ENCODE measurements at places on chromosomes 12 and 14.

DNA sequence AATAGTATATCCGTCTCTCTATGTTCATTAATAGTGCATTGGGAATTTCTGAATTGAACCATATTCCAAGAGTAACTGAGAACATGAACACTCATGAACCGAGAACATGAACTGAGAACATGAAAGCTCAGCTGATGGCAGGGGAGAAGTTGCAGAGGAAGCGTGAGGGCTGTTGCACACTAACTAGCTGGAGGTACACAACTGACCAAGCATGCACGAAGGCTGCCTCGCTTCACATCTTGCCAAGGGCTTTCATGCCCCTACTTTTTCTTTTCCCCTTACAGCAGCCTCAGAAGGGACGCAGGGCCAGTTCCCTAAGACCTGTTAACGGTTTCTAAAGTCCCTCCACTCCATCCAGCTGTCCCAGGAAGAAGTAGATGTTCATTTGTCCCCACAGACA is 4.3 kb downstream of the RNASE1 start:
- no peak for DNase-seq

GRCh38 chr14:96098309-96098998 is 59.3 kb downstream of the C14orf132 start:
- DNase-seq = peak; percentile 76

GRCh38 chr12:29559198-29559597 is 61.7 kb upstream of the OVCH1 start:
- DNase-seq = no peak

DNA sequence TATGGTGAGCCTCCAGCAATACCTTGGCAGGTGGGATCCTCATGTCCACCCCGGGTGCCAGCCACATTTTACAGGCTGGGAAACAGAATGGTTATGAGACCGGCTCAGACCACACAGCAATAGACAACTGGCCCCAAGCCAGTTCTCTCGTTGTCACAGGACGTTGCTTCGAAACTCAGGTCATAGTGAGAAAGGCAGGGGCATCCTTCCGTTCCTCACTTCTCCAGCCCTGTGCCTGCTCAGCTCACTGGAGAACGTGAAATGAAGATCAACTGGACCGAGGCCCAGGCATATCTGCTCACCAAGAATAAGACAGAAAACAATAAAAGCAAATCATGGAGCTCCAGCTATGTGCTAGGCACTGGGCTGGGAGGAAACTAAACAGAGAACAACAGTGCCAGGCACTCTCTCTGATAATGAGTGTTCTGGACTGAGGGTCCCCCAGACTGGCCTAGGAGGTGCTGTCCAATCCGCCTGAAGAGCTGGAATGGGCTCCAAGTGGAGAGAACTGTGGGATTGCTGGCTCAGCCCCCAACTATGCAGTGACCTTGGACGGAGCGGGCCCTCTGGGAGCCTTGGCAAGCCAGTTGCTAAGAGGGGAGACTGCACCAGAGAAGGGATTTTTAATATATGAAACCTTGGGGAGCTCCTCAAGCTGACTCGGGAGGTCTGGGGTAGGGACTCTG is 18.8 kb upstream of the FAIM2 start:
- no peak for DNase-seq

DNA sequence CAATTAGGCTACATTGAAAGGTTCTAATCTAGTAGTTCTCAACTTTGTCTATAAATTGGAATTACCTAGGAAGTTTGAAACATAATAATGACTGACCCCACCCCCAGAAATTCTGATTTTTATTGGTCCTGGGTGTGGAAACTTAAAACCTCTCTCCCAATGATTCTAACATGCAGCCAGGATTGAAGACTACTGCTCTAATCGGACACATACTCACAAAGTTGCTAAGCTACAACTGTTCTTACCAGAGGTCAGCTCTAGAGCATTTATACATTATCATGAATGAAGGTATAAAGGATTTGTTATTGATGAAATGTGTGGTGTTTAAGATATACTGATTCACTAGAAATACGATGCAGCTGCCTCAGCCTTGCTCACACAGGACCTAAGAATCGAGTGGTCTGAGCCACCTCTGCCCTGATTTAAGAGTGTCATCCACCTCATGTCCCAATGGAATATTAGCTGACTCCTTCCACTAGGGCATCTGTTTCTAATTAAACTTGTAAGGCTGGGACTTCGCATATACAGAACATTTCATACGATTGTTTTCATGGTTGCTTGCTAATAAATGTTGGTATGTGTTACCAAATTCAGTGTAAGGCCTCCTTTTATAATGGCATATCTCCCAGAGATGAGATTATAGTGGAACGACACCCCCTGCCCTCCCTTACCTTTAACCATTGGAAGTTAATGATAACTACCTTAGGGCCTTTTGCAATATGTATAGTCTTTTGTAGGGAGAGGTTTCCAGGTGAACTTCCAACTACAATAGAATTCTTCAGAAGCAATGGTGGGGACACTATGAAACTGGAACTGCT is 410.8 kb upstream of the PDE3A start:
- no peak for DNase-seq

DNA sequence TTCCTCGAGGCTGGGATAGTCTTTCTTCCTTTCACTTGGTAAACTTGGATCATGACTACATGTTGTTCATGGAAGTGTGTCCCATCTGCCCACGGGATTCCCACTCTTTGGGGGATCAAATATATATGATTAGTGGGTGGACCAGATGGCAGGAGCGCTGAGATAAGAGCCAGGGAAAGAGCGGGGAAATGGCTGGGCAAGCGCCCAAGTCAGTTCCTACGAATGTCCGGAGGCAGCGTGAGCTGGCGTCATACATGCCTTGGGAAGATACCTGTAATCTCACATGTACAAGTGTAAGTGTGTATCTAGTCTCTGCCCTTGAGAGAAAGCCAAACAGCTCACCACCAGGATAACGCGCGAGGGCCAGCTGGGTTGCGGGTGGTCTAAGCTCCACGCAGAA is 62.3 kb downstream of the FZD10 start:
- DNase-seq = no peak

GRCh38 chr12:95386051-95386450 is 87.9 kb upstream of the METAP2 start:
- DNase-seq = no peak

- peak; percentile 76 for DNase-seq
Measured at GRCh38 chr12:57001448-57001906, 4.9 kb downstream of the ZBTB39 start.

- DNase-seq = no peak
Measured at GRCh38 chr14:90696720-90697119, 119.5 kb downstream of the TTC7B start.

- DNase-seq = peak; percentile 89
Measured at GRCh38 chr12:120399531-120399930, 30.6 kb upstream of the MSI1 start.

GRCh38 chr14:68349900-68350629 is 442.8 kb downstream of the ZFP36L1 start:
- DNase-seq = peak; percentile 93

GRCh38 chr12:26620907-26621306 is 212.1 kb downstream of the ITPR2 start:
- DNase-seq = no peak

GRCh38 chr14:36408388-36408787 is 88.0 kb upstream of the MBIP start:
- DNase-seq = no peak

Data from mesenchymal stem cell (in vitro differentiated cells and primary cell).